ENCODE measurements at places on chromosomes 4 and X.

DNA sequence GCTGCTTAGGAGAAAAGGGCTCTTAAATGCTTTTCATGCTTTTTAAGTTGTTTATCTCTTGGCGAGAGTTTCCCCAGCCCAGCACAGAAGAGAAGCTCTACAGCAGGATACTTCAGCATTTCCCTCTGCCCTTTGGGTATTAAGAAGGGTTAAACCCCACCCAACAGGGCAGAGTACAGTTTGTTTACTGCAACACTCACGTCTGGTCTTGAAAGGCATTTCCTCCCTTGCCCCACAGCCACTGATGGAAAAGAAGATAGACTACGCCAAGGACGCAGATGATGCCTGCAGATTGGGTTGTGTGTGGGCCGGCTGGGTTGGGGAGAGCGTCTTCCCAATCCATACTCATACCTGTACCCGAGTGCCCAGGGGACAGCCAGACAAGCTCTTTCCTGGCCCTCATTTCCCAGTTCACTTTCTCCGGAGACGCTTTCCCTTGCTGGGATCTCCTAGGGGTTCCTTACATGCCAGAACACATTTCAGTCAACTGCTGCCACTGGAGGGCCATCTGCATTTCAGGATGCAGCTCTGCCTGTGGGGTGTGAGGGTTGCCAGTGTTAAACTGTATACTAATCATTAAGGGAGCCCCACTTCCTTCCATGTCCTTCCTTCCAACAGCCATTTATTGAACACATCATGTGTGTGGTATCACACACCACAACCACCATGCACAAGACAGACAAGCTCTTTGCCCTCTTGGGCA lies 96.5 kb upstream of the DHX15 start:
- no peak for DNase-seq

GRCh38 chr4:147222906-147223305 lies 258.0 kb upstream of the EDNRA start:
- DNase-seq: no peak

- no peak for DNase-seq
Observed at GRCh38 chr4:161650812-161651211, 513.0 kb downstream of the FSTL5 start.

DNA sequence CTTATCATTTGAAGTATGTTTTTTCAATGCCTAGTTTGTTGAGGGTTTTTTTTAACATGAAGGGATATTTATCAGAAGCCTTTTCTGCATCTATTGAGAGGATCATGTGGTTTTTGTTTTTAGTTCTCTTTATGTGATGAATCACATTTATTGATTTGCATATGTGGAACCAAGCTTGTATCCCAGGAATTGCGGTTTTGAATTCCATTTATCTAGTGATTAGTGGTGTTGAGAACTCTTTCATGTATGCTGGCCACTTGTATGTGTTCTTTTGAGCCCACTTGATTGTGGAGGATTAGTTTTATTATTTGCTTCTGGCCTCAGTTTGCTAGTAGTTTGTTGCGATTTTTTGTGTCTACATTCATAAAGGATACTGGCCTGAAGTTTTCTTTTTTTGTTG lies 85.0 kb upstream of the CNKSR2 start:
- DNase-seq: no peak

DNA sequence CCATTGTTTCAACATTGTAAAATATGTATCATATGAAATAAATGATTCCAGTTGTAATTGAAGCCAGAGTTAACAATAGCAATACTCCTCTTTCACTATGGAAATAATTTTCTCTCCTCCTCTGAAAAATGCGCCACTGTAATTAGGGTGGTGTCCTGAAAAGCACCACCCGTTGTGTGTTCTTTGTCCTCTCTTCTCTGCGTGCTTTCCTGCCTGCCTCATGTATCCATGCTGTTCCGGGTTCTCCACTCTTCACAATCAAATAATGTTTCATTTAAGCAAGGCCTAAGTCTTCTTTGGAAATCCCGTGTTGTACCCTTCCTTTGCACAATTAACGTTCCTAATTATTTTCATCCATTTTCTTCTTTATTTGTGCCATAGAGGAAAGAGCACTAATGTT lies 293.3 kb downstream of the ADGRL3 start:
- DNase-seq: no peak

DNA sequence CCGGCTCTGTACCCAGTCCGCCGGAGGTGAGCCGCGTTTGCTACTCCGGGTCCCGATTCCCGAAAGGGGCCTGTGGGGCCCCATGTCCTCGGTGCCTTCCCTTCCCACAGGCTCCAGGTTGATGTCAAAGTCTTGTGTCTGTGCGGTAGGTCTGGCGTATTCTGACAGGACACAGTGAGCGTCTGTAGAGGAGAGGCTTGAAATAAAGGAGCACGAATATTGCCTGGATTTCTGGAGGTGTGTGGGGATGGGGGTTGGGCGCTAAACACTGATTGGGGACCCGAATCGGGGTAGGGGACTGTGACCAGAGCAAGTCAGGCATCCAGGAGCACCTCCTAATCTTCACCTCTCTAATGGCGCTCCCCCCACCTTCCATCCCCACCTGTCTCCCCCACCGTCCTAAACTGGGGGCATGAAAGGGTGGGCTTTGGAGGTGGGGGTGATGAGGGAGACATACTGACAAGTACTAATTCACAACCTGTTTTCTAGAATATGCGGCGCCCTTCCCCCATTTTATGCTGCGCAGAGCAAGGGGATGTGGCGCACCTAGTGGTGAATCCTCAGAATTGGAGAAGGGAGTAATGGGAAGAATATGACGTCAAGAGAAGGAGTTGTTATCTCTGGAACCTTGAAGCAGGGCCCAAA lies 855 bp downstream of the GPRASP2 start:
- DNase-seq: peak; percentile 30

GRCh38 chr4:24488399-24489164 lies 95.8 kb downstream of the DHX15 start:
- no peak for DNase-seq

GRCh38 chr4:168667376-168667775 lies 170.5 kb downstream of the PALLD start:
- DNase-seq: no peak

- DNase-seq: no peak
Observed at GRCh38 chr4:88697588-88698329, at the start of gene NAP1L5. NAP1L5 (minus strand) TSS chr4:88697829; CDS start chr4:88697754, 75 bp downstream.

DNA sequence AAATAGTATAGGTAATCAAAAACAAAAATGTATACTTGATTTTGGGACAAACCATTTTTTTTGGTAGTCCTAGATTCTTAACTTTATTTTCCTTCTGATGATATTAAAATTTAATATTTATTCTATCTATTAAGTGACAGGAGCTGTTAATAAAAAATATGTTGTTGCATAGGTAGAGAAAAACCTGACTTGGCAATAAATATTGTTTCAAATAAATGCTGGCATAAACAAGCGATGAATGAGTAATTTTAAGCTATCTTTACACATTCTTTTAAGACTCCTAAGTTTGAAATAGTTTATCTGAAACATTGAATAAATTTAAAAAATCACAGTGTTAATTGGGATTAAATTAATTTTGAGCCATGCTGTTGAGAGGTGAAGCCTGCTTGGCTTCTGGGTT lies 114.6 kb downstream of the GC start:
- no peak for DNase-seq

DNA sequence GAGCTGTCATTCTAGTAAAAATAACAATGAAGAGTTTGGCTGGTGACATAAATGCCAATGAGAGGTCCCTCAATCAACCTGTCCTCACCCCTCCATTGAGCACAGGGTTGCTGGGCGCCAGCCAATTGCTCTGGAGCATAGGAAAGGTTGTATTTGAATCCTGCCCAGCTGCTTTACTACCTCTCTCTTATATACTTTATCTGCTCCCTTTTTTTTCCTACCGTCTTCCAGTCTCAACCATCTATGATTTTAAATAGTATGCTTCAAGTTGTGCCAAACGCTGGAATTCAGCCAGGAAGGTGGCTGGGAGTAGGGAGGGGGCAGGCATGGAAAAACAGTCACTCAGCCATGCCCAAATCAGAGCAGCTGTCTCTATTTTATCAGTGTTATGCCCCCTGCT lies 153.8 kb downstream of the NR3C2 start:
- no peak for DNase-seq

GRCh38 chr4:88477229-88477860 lies 20.4 kb downstream of the HERC5 start:
- DNase-seq: no peak

- no peak for DNase-seq
Observed at GRCh38 chrX:37926700-37927099, 79.3 kb upstream of the DYNLT3 start.

DNA sequence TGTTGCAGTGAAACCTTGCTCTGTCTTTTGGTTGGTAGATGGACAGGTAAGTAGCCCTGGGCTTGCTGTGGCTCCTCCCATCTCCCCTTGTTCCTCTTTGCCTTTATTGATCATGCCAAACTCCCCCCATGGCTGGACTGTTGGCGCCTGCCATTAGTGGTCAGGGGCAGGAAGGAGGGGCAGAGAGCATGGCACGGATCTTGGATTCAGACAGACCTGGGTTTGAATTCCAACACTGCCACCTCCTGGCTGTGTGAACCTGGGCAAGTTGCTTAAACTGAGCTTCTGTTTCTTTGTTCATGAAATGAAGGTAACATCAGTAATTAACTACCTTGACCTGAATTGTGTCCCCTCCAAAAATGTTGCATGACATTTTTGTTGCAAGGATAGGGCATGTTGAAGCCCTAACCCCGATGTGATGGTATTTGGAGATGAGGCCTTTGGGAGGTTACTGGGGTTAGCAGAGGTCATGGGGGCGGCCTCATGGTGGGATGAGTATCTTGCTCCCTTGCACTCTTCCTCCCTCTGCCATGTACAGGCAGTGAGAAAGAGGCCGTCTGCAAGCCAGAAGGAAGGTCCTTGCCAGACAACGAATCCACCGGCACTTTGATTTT lies 6.0 kb downstream of the SLC2A9 start:
- no peak for DNase-seq

- DNase-seq: no peak
Observed at GRCh38 chrX:38820751-38821150, 19.5 kb downstream of the MID1IP1 start.

- DNase-seq: no peak
Observed at GRCh38 chr4:67871867-67872266, 11.9 kb downstream of the TMPRSS11D start.

GRCh38 chrX:96841325-96841724 lies 42.4 kb upstream of the RPA4 start:
- DNase-seq: no peak

GRCh38 chr4:189988877-189989431 lies 38.1 kb downstream of the FRG2 start:
- no peak for DNase-seq

GRCh38 chr4:132026816-132027215 lies 1122.3 kb upstream of the PCDH10 start:
- DNase-seq: no peak

- no peak for DNase-seq
Observed at GRCh38 chrX:49725923-49726904, 30.4 kb upstream of the PAGE1 start.

- DNase-seq: no peak
Observed at GRCh38 chr4:116469582-116469981, 615.8 kb downstream of the TRAM1L1 start.

DNA sequence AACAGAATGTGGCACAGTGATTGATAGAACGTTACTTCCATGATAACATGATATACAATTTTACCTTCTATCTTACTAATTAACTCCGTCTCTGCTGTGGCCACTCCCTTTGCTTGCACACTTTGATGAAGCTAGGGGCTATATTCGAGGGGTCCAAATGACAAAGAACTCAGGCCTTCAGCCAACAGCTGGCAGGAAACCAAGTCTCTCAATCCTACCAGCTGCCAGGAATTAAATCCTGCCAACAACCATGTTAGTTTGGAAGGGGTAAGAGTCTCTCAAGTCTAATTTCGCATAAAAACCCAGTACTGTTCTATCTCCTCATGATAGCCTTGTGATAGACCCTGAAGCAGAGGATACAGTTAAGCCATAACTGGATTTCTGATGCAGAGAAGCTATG lies 1122.9 kb upstream of the PCDH10 start:
- peak; percentile 13 for DNase-seq

DNA sequence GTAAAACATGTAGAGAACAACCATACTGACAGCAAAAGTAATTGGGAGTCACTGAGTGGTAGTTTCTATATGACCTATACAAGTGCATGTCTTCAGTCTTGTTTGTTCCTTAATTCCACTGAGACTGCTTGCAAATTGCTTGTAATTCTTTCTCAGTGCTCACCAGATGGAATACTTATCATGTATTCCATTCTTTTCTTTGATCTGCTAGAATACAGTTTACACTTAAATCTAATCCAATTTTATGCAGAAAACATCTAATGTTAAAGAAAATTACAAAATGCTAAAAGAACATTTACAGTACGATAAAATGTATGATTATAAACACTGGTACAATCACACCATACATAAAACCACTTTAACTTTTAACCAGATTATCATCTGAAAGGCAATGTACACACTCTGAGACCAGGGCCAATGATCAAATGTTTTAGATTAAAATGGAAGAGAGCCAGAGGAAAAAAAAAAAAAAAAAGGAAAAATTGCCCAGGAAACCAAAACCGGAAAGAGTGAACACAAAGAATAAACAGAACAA lies 741.4 kb downstream of the FAT4 start:
- no peak for DNase-seq

GRCh38 chrX:1430451-1430850 lies 22.3 kb downstream of the ASMTL start:
- DNase-seq: no peak

DNA sequence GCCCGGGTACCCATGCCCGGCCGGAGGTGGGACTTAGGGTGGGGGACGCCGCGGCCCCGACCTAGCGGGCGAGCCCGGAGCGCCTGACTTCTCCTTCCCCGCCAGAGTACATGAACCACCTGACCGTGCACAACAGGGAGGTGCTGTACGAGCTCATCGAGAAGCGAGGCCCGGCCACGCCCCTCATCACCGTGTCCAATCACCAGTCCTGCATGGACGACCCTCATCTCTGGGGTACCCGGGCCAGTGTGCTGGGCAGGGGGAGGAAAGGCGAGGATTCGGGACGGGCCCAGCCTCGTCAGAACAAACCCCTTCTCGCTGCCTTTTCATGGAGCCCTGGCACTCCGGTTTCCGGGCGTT lies 622 bp downstream of the TAFAZZIN start:
- peak; percentile 18 for DNase-seq

GRCh38 chrX:124931958-124932357 lies 387.7 kb upstream of the TEX13C start:
- DNase-seq: no peak

DNA sequence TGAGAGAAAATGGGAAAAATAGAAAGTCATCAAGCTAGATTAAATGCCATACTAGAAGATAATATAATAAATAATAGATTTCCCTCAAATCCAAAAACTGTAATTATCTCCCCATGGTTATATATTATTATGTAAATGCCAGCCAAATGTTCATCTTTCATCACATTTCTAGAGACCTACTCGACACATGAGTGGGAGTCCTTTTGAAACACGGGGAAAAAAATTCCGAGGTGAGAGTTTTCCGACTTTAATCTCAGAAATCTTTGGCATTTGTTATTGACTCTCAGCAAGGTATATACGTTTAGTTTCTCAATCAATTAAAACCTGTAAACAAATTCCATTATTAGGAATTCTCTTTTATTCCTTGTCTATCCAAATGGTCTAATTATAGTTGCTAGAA lies 465.4 kb upstream of the SMIM31 start:
- no peak for DNase-seq

- no peak for DNase-seq
Observed at GRCh38 chr4:123284168-123284567, 112.4 kb upstream of the SPRY1 start.

GRCh38 chr4:81131563-81131962 lies 83.5 kb downstream of the PRKG2 start:
- DNase-seq: no peak

Measured in NCI-H1436 treated with DMSO at 0.1 percent for 48 hours (cell line).